ENCODE measurements at places on chromosomes 16 and 17.

- DNase-seq = no peak
Measured at GRCh38 chr17:19265755-19266154, 28.6 kb downstream of the EPN2 start.

DNA sequence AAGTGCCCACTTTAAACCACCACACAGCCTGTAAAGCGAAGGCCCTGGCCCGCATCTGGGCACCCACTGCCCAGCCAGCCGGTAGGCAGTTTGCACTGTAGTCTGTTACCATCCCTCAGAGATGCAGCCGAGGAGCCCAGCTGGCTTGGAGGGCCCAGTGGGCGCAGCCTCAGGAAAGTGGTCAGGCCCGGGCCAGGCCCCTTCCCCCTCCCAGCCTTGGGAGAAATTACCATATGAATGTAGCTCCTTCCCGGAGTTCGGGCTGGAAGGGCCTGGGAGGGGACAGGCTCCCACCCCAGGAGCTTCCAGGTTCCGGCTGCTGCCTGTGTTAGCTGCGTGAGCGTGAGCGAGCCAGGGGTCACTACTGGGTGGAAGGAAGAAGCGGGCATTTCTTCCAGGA is 325.4 kb downstream of the SEC14L1 start:
- DNase-seq = no peak

- DNase-seq = no peak
Measured at GRCh38 chr17:41812381-41813151, at the start of gene FKBP10. Gene FKBP10, plus strand, starts transcription at chr17:41813004. Its CDS starts 31 bp downstream, at chr17:41813035.

DNA sequence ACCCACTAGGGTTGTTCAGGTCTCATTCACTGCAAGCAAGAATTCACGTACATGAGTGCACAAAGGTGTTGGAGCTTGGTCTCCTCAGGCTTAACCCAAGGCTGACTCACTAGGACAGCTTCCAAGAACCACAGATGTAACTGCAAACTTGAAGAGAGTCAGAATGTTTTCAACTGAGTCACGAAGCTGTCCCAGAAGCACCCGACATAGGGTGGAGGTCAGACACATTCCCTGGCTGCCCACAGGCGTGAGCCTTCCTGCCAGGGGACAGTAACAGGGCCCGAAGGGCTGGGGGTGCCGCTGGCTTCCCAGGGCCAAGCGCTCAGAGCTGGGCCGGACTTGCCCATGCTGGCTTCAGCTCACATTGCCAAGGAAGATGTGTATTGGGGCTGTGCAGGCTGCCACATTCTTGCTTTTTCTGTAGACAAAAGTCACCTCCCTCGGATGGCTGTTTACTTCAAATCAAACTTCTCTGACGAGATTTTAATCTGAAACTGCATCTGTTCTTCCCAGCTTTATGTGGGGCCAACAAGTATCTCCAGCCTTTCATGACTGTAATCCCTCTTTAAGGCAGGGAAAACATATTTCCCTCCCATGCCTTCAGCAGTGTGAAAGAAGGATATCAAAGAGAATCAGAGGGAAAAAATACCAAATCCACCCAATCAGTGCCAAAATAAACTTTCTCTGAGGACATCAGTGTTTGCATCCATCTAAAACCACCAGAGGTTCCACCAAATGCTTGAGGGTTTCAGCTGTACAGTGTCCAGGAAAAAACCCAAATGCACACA is 14.3 kb downstream of the CMTM3 start:
- DNase-seq = no peak

- peak; percentile 33 for DNase-seq
Measured at GRCh38 chr17:42980766-42981397, 517 bp downstream of the RUNDC1 start.

GRCh38 chr17:41516830-41517283 is 1.8 kb downstream of the KRT15 start:
- no peak for DNase-seq

- DNase-seq = no peak
Measured at GRCh38 chr17:77476931-77477805, 336.4 kb downstream of the SEC14L1 start.

GRCh38 chr17:76157759-76158158 is 16.7 kb upstream of the FOXJ1 start:
- no peak for DNase-seq

DNA sequence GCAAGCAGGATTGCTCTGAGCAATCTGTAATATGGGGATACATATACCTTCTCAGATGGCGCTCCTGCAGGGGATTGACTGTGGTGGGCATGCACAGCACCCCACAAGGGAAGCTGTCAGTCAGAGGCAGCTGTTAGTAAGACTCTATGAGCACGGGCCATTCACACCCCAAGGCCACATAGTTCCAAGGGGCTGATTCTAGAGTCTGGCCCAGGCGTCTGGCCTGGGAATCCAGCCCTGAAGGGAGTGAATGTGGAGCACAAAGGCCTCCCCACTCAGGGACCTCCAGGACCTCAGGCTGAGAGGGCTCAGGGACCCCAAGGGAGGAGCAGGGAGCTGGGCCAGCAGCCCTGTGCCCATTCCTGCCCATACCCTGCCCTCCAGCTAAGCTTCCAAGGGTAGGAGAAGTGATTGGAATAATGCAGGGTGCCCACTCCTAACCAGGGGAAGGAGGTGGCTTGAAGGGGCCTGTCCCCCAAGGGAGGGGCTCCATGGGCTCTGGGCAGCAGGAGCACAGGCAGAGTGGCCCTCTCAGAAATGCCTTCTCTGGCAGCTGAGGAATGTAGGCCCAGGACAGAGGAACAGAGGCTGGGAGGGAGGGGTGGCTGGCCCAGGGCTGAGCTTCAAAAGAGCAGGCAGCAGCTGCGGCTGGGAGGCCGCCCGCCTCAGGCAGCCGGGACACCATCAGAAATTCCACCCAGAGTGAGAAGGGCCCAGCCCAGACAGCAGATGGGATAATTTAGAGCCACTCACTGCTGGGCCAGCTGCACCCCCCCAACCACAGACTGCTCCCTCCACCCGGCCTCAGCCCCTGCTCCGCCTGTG is 48.9 kb upstream of the MRPS23 start:
- DNase-seq = no peak

- no peak for DNase-seq
Measured at GRCh38 chr17:44934745-44935105, 12.8 kb downstream of the KIF18B start.

DNA sequence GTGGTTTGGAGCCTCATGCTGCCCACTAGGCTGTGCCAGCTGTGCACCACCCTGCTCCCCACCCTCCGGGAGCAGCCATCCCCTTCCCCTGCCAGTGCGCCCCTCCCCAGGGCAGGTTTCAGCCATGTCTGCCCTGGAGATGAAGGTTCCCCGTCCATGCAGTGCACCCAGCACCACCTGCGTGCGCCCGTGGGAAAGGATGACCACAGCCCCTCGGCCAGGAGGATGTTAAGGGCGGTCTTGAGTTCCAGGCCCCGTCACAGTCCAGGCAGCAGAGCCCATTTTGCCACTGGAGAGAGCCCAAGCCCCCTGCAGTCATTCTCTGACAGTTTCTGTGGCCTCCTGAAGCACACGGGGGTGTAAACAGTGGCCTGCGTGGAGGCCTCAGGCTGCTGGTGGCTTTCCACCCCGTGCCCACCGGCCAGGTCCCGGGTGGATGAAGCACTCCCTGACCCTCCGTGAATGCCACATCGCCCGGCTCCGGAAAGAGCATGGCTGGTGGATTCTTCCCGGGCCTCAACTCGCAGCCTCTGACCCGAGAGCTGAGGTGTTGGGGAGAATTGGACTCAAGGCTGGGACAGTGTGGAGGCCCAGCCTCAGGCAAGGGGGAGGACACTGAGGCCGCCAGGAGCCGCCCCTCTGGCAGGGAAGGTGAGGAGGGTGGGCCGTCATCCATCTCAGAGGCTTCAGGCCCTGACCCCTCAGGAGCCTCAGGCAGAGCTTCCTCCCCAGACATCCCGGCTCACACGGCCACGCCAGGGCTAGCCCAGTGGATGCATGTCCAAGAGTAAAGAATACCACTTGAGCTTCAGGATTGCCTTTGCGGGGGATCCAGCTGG is 69.7 kb upstream of the CHMP6 start:
- no peak for DNase-seq

GRCh38 chr16:4743226-4743878 is 9.0 kb downstream of the DNAAF8 start:
- DNase-seq = no peak

Data from 8988T (cell line).